Brain pericyte (primary cell): ENCODE measurements at places on chromosomes 6 and 20.

DNA sequence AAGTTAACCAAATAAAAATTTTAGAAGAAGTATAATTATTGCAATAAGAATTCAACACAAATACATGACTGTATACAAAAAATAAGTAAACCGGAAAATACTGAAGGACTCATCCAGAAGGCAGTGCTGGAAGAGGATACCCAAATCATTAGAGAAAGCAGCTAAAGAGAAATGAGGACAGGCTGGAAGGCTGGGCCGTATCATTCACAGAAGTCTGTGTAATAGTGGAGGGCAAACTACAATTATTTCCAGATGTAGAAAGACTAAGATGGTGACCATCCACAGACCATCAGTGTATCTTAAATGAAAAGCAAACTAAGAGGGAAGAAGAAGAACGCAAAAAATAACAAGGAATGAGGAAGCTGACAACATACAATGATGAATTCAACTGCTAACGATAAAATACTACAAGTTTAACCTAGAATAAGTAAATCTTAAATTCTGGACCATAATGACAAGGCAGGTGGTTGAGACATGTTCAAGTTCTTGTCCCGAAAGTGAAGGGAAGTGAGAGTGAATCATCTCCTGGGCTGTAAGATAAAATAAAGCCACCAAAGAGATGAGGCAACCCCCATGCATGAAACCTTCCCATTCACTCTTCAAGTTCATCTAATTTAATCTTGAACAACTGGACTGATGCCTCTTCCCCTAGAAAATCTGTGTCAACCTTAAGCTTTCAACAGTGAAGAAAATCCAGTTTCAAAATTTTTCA is 71.5 kb downstream of the SLC23A2 start:
- DNase-seq, result no peak

DNA sequence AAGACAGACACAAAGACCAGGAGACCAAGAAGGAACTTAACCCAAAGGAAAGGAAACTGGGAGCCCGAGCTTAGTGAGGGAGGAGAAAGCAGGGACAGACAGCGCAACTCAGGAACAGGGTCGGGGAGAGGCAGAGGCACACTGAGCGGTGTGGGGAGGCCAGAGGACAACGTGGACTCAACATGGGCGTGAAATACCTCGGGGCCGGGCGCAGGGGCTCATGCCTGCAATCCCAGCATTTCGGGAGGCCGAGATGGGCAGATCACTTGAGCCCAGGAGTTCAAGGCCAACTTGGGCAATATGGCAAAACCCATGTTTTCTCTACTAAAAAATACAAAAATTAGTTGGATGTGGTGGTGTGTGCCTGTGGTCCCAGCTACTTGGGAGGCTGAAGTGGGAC is 5.7 kb upstream of the RPS6KA2 start:
- no peak for DNase-seq

GRCh38 chr6:170456334-170456733 is 96.8 kb downstream of the PSMB1 start:
- no peak for DNase-seq

- no peak for DNase-seq
Measured at GRCh38 chr6:158784505-158784904, 34.7 kb downstream of the EZR start.
